HL-60 (cell line): ENCODE measurements at places on chromosomes 5 and 9.

GRCh38 chr5:105789246-105789645 lies 1881.5 kb downstream of the EFNA5 start:
- DNase-seq = no peak

DNA sequence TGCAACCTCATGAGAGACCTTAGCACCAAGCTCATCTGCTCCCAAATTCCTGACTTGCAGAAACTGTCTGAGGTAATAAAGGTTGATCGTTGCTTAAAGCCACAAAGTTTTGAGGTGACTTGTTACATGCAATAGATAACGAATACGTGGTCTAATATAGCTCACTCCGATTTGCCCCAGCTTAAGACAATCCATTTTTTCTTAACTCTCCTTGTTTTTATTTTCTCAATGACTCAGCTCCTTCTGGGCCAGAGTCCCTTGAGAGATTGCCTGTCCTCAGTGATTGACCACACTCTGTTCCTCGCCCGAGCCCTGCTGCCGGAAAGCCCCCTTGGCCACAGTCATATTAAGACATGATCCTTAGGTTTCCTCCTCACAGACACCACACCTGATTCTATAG lies 63.7 kb upstream of the FANCC start:
- DNase-seq = no peak

- DNase-seq = no peak
Measured at GRCh38 chr5:82809420-82810143, 267.6 kb downstream of the TMEM167A start.

GRCh38 chr5:168663276-168664004 lies 84.3 kb upstream of the PANK3 start:
- DNase-seq = no peak

DNA sequence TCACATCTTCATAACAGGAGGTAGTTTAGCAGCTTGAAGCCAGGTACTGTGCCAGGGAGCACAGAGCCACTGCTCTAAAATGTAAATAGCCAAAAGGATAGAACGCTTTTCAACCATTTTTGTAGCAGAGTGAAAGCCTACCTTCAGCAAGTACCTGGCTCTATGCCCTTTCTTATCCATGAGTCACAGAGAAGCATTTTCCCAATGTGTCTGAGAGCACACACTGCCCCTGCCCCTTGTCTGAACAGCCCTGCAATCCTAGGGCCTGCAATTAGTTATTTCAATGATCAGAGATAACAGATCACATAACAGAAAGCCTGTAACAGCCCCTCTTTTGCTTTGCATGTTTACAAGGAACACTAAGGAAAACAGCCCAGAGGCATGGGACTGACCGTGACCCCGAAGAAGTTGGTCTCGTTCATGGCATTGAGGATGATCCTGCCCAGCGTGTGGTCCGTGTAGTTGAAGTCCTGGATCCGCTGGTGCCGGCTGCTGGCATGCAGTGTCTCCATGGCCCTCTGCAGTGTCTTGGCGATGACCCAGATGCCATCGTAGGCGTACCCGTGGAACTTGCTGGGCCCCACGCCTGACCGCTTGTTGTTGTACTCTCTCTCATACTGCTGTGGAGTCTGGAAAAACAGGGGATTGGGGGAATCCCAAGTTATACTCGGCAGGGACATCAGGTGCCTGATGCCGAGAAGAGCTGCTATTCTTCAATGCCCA lies 198.3 kb upstream of the TBC1D2 start:
- DNase-seq = no peak

DNA sequence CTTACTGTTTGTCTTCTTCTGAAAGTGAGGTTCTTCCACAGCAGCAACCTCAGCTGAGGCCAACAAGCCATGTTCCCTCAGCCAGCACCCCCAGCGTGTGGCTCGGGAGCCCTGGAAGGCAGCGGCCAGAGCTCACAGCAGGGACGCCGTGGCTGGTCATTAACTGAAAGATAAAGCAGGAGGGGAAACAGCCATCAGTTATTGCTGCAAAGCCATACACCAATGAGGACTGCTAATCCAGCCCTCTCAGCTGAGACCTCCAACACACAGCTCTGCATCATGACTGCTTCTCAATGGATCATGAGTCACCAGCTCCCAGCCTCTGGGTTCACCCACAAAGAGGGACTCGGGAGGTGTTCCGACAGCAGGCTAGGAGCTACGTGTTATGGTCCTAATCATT lies 24.3 kb downstream of the ABCA1 start:
- no peak for DNase-seq

- peak; percentile 82 for DNase-seq
Measured at GRCh38 chr5:179795863-179796833, 2.4 kb downstream of the LTC4S start.

- DNase-seq = no peak
Measured at GRCh38 chr9:71795097-71795813, 26.9 kb upstream of the CEMIP2 start.

DNA sequence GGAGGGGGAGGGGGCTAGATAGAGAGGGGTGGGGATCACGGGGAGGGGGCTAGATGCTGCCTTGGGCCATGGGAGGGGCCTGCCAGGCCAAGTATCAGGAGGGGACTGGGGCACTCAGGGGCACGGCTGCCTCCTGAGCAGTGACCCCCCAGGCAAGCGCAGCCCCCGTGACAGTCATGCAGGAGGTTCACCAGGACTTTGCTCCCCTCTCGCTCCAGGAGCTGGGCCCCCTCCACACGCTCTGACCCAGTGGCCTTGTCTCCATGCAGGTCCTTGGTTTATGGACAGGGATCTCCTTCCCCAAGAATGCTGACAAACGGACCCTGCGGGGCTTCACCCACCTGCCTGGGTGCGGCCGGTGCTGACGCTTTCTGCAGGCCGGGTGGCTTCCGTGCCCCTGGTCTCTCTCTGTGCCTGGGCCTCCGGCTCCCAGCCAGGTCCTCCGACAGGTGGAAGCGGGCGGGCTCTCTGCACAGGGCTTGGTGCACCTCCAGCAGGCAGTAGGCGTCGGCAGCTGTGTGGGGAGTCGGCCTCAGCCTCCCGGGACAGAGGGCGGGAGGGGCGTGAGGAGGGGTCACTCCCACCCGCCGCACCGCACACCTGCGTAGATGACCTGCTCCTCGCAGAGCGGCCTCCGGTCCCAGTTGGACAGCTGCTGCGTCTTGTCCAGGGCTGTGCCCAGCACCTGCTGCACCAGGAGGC lies 46.8 kb upstream of the NRARP start:
- no peak for DNase-seq

- no peak for DNase-seq
Measured at GRCh38 chr5:158807-159447, 32.4 kb upstream of the LRRC14B start.

GRCh38 chr9:69476797-69477196 lies 151.8 kb downstream of the ENTREP1 start:
- DNase-seq = no peak

- DNase-seq = no peak
Measured at GRCh38 chr5:143235423-143235822, 168.1 kb downstream of the NR3C1 start.

GRCh38 chr5:174999581-174999980 lies 275.2 kb downstream of the MSX2 start:
- no peak for DNase-seq

DNA sequence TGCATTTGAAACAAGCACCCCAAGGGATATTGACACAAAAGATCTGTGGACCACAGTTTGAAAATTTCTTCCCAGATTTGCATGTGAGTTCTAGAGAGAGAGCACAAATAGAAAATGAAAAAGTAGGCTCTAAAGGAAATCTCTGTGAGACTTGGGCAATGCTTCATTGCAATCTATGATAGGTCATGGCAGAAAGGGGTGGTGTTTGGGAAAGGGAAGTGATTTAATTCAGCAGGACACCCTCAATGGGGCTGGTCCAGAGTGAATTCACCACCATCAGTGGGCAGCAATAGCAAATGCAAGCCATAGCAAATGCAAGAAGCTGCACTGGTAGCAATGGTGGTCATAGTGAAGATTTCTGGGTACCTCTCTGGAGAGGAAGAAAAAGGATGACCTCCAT lies 58.1 kb downstream of the ANKRD55 start:
- no peak for DNase-seq

DNA sequence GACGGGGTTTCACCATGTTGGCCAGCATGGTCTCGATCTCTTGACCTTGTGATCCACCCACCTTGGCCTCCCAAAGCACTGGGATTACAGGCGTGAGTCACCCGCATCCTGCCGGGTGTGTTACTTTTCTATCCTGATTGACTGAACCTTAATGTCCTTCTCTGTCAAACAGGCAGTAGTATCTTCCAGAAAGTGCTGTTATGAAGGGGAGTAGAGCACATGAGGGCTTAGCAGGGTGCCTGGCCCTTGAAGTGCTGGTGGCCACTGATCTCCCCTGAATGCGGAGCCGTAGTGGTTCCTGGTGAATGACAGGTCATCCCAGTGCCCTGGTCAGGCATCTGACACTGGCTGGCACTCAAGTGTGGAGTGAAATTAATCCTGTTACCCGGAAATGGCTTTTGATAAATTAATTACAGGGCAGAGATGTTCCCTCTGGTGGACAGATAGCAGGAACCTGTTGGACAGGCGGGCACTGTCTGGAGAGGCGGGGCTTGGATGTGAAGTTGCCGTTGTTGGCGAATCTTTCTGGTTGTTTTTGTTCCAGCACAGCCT lies 28.4 kb downstream of the PRRC2B start:
- DNase-seq = no peak

- no peak for DNase-seq
Measured at GRCh38 chr9:15543047-15543813, 9.6 kb upstream of the CCDC171 start.

DNA sequence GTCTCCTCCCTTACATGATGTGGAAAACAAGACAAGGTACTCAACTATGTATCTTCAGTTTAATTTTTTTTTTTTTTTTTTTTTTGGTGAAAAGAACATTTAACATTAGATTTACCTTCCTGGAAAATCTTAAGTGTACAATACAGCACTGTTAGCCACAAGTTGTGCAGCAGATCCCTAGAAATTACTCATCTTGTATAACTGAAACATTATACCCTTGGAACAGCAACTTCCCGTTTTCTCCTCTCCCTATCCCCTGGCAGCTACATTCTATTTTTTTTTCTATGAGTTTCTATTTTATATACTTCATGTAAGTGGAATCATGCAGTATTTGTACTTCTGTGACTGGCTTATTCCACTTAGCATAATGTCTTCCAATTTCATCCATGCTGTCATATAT lies 421.9 kb upstream of the FTMT start:
- DNase-seq = no peak

DNA sequence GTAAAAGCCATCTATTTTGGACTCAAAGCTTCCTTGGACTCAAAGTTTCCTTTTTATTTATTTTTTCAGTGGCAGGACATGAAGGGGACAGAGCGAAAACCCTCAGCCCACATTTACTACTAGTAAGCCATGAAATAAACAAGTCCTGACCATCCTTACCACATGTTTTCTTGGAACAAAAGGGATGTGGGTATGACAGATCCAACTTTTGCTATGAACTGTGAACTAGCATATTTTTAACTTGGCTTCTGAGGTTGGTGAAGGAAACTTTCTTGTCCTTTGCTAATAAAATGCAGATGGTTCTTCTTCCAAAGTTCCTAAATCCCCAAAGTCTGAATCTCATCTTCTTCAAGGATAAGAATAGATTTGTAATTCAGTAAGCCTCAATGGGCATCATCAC lies 122.7 kb upstream of the TNC start:
- DNase-seq = no peak

- no peak for DNase-seq
Measured at GRCh38 chr5:79168031-79168430, 56.4 kb downstream of the BHMT start.

- no peak for DNase-seq
Measured at GRCh38 chr5:125700380-125700861, 722.8 kb upstream of the GRAMD2B start.

- DNase-seq = no peak
Measured at GRCh38 chr5:154341620-154342019, 104.2 kb upstream of the SAP30L start.

- DNase-seq = no peak
Measured at GRCh38 chr5:116361171-116361967, 213.3 kb downstream of the SEMA6A start.

DNA sequence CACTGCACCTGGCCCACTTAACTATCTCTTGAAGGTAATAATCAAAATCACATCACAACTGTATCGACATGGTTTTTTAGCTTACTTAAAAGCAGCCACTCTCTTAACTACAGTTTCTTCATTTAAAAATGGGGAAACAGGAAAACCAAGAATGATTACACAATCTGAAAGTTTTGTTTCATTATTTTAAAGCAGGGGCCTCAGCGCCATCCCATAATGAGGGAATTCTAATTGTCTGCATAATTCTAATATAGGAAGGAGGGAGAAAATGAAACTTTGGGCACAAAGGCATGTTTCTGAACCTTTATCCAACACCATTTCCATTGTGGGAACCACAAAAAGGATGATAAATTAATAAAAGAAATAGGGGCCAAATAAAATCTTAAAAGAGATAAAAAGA lies 7.6 kb downstream of the HACD4 start:
- DNase-seq = peak; percentile 2

DNA sequence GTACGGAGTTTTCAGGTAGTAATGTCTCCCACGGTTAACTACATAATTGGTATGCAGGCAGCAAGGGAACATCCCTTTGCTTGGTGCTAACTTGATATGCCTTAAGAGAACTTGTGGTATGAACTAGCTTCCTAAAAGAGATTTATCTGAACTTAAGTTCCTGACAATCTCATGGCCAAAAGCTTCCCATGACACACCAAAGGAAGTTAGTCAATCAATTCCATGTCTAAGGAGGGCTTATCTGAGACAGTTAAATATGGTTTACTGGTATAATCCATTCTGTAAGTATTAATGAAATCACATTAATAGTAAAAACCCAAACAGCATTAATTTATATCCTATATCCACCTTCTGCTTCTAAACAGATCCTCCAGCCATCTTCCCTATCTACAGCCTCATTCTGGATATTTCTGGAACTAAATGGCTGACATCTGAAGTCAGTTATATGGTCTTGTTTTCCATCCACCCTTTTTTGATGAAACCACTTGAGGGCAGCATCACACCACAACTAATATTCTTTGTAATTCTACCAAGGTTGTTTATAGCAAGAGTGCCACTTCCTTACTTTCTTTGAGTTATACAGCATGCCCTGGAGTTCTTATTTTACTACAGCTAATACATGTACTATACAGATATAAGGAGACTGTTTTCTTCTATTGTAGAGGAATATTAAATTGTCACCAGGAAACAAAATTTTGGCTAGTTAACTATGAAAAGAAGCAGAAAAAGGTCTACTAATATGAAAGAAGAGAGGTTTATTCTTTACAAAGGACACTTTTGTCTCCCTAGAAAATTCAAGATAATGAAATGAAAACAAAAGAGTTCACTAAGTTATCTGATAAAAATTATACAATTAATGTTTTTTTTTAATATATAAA lies 34.7 kb downstream of the SHOC1 start:
- DNase-seq = peak; percentile 73

- no peak for DNase-seq
Measured at GRCh38 chr5:45336464-45336863, 359.7 kb downstream of the HCN1 start.
